ENCODE measurements at places on chromosomes 7 and 10. TPM values are rescaled to one million over a fixed set of nuclear protein-coding genes. Genes with fewer than 3 reads are reported as not detected.

The HTR5A gene
- not detected for total RNA-seq

The VAX1 gene
- total RNA-seq = not detected

The ZNF488 gene
- total RNA-seq = 0.23 TPM

The NEURL1 gene
- total RNA-seq = 2.4 TPM

DNA sequence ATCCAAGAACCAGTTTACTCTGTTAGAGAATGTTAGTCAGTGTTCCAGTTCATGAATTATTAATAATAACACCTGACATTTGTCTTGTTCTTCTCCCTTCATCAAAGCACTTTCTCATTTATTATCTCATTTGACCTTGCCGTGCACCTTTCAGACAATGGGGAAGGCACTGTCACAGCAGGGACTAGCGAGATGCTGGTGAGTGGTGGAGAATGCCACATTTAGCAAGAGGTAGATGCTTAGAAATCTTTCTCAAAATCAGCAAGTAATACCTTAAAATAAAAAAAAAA is 34.2 kb upstream of the XRCC2 start:
- DNase-seq = no peak

DNA sequence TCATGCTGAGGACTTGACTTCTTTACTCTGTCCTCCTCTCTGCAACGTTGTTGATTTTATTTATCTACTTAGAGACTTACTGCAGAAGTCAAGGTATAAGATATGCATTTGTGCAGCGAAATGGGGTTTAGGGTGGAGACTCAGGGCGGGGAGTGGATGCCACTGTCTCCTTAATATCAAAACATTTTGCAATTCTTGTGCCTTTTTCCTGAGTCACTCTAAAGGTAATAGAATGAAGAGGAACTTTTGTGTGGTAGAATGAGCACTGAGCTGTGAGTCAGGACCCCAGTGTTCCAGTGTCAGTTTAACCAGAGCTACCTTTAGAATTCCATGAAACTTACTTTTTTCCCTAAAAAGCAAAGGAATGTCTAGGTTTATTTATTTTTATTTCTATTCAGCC is 78.2 kb downstream of the VTI1A start:
- DNase-seq = no peak

The MSMB gene
- total RNA-seq = not detected

The CHN2 gene
- not detected for total RNA-seq

- DNase-seq = no peak
Measured at GRCh38 chr7:52961084-52961483, 74.3 kb upstream of the POM121L12 start.

The ASB10 gene
- total RNA-seq = not detected

DNA sequence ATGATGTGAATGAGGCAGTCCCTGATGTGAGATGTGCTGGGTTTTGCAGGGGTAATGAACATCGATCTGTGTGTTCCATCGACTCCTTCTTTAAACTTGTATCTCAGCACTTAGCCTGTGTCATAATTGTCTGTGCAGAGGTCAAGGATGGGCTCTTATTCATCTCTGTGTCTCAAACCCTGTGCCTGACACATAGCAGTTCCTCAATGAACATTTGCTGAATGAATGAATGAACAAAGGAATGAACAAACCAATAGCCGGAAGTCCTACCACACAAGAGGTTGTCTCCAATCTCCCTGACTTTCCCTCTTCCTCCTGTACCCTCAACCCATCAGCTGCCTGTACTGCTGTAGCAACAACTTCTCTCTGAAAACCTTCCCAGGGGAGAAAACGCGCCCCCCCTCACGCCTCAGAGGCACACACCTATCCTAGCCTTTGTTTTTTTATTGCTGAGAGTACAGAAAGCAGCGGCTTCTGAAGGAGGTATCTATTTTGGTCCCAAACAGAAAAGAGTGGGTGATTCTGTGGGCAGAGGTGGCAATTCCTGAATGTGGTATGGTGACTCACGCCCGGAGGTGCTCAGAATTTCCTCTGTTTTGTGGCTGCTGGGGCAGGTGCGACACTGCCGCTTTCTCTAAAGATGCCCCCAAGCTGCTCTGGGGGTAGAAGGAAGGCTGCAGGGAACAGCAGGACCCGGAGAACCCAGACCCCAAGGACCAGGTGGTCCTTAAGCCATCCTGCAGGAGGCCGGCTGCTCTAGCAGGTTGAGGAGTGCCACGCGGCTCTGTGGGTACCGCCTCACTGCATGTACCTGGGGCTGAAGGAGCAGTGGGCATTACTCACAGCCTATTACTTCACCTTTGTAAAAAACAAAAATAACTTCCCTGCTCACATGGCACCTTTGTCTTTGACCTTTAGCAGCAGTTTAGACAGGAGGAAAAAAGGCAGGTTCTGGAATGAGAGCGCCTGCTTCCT is 9.6 kb downstream of the IL2RA start:
- peak; percentile 91 for DNase-seq

- DNase-seq = no peak
Measured at GRCh38 chr10:7657552-7657951, 9.2 kb downstream of the ITIH5 start.

The FFAR4 gene
- not detected for total RNA-seq

DNA sequence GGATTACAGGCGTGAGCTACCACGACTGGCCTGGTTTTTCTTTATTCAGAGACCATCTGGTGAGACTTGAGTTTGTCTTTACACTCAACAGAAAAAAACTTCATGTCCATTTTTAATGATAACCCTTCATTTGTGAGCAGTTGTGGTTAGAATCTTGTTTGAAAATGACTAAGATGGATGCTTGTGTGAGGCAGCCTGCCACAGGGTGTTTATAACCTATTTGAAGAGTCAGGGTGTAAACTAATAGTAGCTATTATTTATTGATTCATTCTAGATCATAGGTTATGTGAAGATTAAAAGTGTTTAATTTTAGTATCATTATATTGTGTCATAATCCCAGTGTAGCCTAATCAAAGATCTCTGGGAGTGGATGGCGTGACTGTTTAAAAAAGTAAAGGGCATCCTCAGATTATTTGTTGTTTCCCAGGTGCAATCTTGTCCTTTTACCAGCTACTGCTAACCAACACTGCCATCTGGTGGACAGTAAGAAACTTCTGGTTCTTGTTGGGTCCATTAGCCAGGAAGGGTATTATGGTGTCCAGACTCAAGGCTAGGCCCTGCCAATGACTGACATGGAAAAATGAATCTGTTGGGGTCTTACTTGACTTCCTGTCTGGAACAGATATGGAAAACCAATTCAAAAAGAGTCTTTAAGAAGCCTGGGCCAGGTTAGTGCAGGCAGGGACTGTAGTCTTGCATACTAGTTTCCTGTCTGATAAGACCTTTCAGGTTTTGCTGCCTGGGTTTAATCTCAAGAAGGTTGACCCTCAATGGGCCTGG is 24.9 kb downstream of the NRBF2 start:
- DNase-seq = peak; percentile 45

GRCh38 chr7:80412842-80413241 is 99.0 kb downstream of the GNAT3 start:
- DNase-seq = no peak

- no peak for DNase-seq
Measured at GRCh38 chr7:24930856-24931255, 49.1 kb downstream of the OSBPL3 start.
